NCI-H1048 (cell line): ENCODE measurements at places on chromosomes 12 and 14.

DNA sequence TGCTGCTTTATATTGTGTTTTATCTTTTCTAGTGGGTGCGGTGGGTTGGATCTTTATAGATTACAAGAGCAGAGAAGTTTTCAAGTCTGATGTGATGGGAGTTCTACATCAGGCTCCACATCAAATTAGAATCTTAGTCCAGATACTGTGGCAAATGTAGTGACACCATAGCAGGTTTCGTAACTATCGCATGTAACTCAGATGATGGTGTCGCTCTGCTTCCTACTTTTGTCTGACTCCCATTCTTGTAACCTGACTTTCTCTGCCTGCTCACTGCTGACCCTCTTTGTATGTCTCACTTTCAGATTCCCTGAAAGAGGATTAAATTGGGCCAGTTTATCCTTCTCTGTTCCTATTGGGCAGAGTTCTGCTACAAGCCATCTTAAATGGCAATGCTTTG is 22.8 kb upstream of the FBXO34 start:
- DNase-seq = no peak

GRCh38 chr14:88849716-88850115 is 25.3 kb downstream of the TTC8 start:
- DNase-seq = no peak

- DNase-seq = no peak
Measured at GRCh38 chr14:79265366-79265946, 945.8 kb downstream of the DIO2 start.

DNA sequence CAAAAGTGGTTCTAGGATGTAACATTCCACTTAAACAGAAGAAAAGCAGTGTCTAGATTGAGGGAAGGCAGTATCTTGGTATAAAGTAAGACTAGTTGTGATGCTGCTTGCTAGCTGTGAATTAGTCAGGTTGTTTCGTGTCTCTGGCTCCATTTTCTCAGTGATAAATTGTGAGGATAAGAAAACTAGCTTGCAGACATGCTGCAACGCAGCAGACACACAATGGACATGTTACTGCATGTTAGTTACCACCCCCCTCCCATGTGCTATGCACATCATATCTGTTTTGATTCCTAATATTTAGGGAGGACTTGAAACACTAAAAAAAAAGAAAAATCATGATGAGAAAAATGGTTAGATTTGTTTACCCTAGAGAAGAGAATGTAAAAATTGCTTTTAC is 2.9 kb downstream of the CCNK start:
- no peak for DNase-seq

DNA sequence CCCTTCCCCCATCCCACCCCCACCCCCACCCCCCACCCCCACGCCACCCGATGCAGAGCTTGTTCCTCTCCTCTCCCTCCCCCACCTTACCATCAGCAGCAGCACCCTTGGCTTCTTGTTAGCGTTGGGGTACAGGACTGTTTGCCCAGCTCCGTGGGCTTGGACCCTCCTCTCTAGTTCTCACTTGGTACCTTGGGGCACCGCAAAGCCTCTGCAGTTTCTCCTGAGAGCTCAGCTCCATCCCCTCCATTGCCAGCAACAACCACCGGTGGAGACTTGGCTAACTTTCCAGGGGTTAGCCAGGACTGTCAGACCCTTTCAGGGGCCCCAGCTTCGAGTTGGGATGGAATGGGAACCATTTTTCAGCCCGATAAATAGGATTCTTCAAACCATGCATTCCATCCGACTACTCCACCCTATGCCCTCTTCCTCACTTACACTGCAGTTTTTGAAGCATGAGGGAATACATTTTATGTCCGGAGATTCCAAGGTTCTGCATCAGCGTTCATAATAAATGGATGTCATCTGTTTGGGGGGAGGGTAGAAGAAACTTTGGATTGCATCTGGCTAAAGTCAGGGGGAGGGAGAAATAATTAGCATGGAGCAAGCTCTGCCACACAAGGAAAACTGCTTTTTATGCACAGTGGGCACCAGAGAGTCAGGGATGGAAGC is 1.1 kb downstream of the SCN8A start:
- DNase-seq = no peak

DNA sequence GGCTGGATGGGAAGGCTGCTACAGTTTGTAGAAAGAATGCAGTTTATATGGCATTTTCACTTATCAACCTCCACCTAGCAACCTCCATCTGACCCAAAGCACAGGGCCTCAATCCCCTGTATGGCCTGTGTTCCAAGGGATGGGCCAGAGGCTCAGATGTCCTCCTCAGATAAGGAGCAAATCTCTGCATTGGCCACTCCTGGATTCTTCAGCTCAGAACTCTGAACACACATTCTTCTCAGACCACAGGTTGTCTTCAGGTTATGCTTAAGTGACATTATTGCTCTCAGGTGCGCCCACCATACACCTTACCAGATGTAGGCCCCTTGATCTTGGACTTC is 47.9 kb upstream of the JDP2 start:
- DNase-seq = no peak

DNA sequence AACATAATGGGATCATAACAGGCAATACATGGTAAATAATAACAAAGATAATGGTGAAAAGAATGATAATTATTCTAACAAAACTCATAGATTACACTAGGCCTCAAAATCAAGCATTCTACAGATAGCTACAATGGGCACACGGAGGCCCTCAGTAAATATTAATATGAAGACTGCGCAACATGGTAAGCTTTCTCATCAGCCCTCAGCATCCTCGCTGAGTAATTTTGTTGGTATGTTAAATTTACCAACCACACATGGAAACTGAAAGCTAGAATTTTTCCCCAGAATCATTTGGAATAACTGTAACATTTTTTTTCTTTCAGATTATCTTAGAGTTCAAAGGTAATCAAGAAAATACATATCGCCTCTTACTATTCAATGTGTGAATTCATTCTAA is 74.2 kb upstream of the PYGL start:
- no peak for DNase-seq

- DNase-seq = no peak
Measured at GRCh38 chr12:76407710-76408109, 59.5 kb upstream of the BBS10 start.

- DNase-seq = no peak
Measured at GRCh38 chr12:113472191-113473121, 785 bp upstream of the LHX5 start.

DNA sequence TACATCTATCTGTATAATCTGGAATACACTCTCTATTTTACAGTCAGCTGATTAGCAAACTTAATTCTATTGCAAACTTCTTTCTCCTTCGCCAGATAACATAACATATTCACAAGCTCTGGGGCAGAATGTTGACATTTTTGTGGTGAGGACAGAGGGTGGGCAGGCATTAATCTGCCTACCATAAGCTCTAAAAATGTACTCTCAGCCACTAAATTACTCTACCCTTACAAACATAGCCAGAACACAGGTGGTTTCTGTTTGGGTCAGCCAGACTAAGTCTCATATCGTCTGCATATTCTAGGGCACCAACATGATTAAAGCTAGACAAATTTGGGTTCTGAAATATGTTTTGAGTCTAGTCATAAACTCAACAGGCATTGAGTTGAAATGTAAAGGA is 90.1 kb downstream of the SLC6A15 start:
- no peak for DNase-seq

GRCh38 chr12:78271546-78271945 is 440.9 kb downstream of the NAV3 start:
- DNase-seq = no peak

GRCh38 chr12:65891219-65891618 is 66.9 kb downstream of the HMGA2 start:
- no peak for DNase-seq

DNA sequence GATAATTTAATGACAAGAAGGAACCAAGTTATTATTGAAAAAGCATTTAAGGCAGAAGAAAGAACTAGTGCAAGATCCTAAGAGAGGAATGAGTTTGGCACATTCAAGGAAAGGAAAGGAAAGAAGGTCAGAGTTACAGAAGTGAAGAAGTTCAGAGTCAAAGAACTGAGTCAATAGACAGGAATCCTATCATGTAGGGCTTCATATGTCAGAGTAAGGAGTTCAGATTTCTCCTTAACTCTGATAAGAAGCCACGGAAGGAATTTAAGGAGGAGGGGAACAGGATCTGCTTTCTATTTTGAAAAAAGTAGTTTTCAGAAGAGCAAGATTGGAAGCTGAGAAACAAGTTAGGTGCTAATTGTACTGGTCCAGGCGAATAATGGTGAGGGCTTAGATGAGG is 223.1 kb upstream of the FOXN3 start:
- no peak for DNase-seq

DNA sequence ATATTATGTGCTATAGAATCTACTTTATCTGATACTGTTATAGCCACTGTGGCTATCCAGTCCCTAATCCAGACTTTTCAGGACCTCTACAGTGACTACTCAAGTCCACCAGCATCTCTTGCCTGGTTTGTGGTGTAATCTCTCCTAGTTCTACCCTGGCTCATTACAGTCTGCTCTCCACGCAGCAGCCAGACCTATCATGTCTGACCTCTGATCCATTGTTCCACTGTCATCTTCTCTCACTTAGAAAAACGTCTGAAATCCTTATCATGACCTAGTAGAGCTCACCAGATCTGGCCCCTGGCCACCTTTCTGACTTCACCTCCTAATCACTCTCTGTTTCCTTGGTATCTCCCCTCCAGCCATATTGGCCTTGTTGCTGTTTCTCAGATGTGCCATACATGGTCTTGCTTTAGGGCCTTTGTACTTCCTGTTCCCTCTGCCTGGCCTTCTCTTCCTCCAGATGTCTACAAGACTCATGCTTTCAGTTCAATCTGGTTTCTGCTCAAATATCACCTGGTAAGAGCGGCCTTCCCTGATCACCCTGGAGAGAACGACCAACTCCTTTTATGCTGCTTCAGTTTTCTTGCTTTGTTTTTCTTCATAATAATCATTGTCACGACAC is 475.5 kb downstream of the AACS start:
- no peak for DNase-seq

DNA sequence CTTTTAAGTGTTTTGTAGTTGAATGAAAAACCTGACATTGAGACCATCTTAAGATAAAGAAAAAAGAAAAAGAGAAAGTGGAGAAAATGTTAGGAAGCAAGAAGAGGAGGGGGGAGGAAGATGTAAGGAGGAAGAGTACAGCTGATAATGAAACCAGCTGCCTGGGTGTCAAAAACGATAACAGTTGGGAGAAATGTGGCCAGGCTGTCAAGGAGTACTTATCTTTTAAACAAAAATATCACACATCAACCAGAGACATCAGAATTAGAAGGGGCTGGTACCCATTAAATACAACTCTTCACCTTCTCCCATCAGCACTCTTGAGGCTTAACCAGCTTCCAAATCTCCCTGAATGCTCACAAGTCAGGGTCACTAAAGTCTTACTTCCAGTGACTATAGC is 4.5 kb downstream of the SLC11A2 start:
- no peak for DNase-seq

DNA sequence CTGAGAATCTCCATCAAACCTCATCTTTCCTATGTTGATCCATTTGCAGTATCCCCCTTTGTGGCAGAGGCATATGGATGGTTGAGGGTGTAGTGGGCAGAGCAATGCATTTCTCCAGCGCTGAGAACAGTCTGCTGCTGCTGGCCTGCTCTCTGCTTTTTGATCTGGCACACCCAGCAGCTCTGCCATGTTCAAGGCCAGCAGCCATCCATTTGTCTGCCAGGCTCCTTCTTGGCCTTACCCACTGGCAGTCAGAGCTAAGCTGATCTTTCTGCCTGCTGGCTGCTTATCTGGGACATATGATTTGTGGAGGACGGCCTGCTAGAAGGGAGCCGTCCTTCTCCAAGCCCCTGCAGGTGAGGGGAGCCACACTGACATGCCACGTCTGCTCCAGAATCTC is 17.0 kb downstream of the NPC2 start:
- DNase-seq = no peak

DNA sequence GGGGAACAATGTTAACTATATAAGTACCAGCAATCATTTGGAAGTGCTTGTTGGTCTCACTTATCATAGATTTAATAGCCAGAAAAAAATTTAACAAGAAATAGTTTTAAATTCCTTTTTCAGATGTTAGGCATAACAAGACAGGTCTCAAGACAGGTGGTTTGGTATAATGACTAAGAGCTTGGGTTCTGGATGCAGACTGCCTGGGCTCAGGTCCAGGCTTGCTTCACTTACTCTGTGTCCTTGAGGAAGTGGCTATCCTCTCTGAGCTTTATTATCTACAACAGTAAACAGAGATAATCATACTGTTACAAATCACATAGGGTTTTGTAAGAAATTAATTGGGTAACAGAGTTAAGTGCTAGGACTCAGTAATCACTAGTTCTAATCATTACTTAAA is 338.0 kb upstream of the FLRT2 start:
- DNase-seq = no peak

DNA sequence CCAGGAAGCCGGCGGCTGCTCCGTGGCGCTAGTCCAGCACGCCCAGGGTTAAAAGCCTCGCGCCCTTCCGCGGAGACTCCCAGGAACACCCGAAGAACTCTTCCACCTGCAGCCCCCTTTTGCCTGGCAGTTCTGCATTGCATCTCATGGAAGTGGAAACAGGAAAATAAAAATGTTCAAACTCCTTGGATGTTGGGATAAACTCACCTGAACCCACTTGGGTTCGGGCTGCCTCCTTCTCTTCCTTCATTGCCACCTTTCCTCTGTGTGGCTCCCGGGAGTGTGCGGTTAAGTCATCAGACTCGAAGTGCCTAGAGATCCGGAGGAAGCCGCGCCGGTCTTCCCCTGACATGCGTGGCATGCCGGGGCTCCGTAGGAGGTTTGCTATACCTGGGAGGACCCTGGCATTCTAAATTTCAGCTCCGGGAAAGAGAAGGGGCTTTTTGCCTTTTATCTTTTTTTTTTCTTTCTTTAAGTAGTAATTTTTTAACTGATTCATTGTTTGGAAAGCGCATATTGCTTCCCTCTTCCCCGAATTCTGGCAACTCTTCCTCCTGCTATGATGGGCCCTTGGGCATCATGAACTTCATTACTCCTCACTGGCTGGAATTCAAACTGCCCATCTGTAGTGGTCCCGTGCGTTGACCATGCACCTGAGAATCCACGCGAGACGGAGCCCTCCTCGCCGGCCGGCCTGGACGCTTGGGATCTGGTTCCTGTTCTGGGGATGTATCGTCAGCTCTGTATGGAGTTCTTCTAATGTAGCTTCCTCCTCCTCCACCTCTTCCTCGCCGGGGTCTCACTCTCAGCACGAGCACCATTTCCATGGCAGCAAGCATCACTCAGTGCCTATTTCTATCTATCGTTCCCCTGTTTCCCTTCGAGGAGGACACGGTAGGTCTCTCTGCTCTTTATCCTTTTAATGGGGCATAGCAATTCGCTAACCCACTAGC is 931.4 kb downstream of the DIO2 start:
- DNase-seq = no peak

GRCh38 chr12:32706335-32707024 is 27.4 kb downstream of the DNM1L start:
- DNase-seq = no peak

GRCh38 chr14:75267141-75267721 is 11.4 kb upstream of the FOS start:
- DNase-seq = no peak

- no peak for DNase-seq
Measured at GRCh38 chr12:28750946-28751685, 398.0 kb upstream of the FAR2 start.

GRCh38 chr12:101963697-101964096 is 86.3 kb downstream of the DRAM1 start:
- no peak for DNase-seq
